Activated naive CD4-positive, alpha-beta T cell treated with anti-CD3 and anti-CD28 coated beads, Interleukin-2, amount 10 ng/mL, durations not matched to agents 7 days and 5 days (primary cell): ENCODE measurements at places on chromosomes 12 and 14.

- no peak for DNase-seq
Measured at GRCh38 chr14:65079201-65079600, 23.1 kb downstream of the MAX start.

- DNase-seq = no peak
Measured at GRCh38 chr14:50340963-50341362, 28.8 kb downstream of the DMAC2L start.

DNA sequence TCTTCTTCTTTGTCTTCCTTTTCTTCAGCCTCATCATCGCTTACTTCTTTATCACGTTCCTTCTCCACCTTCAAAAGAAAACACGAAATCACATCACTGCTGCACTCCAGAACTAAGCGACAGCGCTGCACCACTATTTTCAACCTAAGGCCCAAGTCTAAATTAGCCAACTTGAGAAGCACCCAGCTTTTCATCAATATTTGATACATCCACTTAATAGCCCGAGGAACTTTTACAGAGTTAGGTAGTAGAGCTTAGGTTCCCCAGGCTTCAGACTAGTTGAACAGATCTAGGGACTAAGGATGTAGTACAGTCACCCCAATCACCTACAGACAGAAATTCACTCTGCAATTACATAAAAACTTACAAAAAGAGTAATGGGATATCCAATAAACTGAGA lies 1.9 kb downstream of the HSP90AA1 start:
- DNase-seq = no peak

GRCh38 chr12:26231470-26231869 lies 36.1 kb downstream of the SSPN start:
- no peak for DNase-seq

DNA sequence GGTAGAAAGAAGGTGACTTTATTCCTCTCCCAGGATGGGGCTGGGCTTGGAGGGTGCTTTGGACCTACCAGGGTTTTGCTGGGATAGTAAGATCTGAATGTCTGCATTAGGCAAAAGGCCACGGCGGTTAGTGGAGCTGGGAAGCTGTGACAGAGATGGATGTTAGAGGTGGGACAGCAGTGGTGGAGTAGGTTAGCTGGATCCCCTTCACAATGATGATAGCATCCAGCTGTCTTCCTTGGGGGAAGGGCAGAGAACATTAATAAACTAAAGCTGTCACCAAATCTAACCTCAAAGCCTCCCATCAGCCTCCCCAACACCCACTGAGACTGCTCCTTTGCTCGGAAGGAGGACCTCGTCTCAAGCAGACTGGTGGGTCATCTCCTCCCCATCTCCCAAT lies 104.8 kb downstream of the GPATCH2L start:
- no peak for DNase-seq

- DNase-seq = no peak
Measured at GRCh38 chr12:92496790-92497189, 206.0 kb upstream of the PLEKHG7 start.

- DNase-seq = no peak
Measured at GRCh38 chr12:85949253-85949652, 75.2 kb downstream of the NTS start.

DNA sequence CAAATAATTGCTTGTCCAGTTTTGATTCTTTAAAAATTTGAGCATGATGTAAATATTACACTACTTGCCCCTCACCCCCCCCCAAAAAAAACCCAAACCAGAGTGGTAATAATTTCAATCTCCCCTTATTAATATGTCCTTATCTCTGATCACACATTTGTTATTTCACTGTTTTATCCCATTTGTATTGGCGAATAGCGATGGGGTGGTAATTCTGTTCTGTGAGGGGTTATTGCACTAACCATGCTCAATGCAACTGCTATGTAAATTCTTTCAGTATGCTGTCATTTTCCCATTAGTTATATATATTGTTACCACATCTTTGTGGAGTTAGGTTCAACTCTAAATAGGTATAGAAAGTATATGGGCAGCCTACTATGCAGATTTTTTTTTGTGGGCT lies 1.1 kb downstream of the RIMKLB start:
- no peak for DNase-seq

DNA sequence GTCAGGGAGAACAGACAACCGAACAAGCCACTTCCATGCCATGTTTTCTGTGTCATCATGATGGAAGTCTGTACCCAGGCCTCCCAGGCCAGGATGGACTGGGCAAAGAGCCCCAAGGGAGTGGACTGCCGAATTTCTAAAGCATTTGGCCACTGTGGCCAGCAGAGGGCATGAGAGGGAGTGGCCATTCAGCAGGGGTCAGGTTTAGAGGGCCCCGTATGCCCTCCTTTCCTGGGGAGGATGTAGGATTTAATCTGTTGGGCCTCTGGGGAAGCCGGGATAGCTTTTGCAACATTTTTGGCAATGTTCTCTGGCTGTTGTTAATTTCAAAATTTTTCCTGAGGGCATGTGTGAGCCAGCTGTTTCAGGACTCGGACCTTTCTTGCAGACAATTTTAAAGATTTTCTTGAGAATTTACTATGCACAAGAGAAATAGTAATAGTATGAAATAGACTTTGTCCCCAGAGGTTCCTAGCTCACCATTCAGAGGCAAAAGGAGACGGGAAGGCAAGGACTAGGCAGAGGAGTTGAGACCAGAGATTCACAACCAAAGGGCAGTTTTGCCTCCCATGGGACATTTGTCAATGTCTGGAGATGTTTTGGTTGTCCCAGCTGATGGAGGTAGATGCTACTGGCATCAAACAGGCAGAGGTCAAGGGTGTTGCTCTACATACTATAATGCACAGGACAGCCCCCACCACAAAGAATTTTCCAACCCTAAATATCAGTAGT lies 18.0 kb downstream of the ACACB start:
- DNase-seq = no peak

- no peak for DNase-seq
Measured at GRCh38 chr14:80077262-80077661, 134.0 kb downstream of the DIO2 start.

DNA sequence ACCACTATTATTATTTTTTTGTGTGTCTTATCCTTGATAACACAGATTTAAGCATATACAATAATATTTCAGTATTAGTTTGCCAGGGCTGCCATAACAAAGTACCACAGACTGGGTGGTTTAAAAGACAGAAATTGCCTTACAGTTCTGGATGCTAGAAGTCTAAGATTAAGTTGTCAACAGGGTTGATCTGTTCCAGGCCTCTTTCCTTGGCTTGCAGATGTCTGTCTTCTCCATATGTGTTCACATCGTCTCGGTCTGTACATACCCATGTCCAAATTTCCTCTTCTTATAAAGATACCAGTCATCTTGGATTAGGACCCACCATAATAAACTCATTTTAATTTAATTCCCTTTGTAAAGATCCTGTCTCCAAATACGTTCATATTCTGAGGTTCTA lies 204.8 kb downstream of the SOX5 start:
- DNase-seq = no peak

DNA sequence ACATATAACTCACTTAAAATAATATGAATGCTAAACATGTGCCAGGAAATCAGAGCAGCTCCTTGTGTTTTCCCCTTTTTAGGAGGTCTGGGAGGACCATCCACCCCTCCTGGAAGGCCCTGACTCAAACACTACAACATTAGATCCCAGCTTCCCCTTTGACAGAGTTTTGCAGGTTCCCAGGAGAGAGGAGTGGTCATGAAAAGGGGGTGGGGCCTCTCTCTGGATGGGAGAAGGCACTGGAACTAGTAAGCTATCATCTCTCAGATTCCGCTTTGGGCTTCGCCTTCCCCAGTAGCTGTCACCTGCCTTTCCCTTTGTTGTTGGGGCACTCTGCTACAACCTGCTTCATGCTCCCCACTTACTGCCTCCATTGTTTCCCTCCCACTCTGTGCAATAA lies 149.2 kb downstream of the ZFP36L1 start:
- no peak for DNase-seq

DNA sequence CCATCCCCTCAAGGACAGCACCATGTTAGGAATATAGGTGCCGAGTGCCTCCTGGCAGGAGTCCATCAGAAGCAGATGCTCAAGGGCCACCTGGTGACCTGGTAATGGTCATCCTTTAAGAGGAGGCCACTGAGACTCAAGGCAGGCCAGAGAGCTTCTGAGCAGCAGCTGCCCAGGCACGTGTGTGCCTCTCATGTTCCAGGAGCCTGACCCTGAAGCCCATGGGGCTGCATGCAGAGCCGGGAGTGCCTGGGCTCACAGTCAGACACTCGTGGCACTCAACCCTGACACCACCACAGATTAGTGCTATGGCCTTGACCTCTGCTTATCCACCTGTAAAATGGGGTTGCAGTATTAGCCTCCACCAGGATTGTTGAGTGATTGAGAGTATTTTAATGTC lies 45.6 kb downstream of the C14orf132 start:
- DNase-seq = no peak

GRCh38 chr12:112595410-112595809 lies 176.7 kb downstream of the PTPN11 start:
- DNase-seq = no peak

DNA sequence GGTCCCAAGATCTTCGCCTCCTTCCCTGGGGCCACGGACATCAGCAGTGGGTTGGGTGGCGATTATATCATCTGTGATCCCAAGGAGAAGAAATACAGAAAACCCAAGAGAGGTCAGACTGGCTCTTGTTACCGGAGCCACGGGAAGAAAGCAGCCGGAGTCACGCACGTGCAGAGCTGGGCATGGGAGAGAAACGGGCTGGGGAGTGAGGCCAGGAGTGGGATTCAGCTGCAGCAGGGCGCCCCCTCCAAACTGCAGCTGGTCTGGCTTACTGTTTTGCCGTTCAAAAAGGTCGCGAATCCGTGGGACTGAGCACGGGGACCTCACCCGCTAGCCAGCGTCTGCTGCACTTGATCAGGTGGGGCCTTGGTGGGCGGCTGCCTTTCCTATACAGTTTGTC lies 206.6 kb upstream of the PRMT8 start:
- no peak for DNase-seq

DNA sequence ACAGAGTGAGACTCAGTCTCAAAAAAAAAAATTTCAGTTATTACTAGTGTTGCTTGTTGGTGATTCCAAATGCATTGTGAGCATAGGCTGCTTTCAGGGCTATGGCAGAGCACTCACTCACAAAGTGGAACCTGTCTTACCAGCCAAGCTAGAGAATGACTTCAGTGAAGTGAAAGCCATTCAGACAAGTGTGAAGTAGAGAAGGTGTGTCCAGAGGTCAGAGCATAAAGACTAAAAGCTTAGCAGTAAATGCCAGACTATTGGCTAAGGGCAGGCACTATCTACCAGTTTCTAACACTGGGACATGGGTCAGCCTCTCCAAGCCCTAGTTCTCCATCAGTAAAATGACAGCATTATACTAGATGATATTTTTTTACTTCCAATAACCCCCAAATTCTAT lies 12.7 kb downstream of the PPP1R36 start:
- no peak for DNase-seq

DNA sequence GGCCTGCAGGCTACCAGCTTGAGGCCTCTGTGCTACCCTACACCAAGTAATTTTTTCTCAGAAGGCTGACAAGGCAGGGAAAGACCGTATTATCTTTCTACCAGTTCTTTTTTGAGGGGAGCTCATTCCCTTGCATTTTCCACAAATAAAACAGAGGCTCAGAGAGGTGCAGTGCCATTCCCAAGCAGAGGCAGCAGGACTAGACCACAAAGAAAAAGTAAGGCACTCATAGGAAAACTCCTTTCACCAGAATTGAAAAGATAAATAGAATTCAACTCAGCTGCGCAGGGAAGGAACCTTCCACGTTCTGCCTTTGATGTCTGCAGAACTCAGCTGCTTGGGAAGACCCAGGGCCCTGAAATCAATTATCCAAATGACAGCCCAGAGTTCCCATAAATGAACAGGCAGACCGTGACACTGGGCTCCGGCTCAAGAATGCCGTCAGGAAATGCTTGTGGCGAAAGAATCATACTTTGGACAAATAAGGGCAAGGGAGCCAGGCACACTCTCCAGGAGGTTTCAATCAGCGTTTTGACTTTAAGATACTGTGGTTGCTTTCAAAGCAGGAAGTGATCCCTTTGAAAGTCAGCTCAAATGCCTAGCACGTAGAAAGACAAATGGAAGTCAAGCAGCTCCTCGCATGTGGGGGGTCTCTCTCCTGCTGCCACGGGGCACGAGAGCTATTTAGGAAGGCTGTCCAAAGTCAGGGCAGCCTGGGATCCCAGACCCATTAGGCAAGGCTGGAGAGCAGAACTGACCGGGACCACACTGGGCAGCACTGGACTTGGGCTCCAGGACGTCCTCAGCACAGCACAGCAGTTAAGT lies 14.0 kb downstream of the KCTD10 start:
- peak; percentile 29 for DNase-seq

DNA sequence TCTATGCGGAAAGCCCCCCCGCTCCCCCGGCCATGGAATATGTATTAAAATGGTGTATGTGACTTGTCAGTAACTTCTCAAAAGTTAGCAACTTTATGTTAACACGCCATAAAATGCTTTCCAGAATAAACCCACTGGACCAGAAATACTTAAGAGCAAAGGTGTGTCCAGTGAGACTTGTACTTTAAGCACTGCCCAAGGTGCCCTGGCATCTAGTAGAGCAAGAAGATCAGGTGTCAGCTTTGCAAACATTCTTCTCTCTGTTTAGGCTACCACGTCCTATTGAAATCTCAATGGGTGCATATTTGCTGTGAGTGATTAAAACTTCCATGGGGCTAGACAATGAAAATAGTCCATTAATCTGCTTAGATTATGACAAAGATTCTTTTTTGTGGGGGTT lies 201.2 kb downstream of the ESR2 start:
- DNase-seq = no peak

DNA sequence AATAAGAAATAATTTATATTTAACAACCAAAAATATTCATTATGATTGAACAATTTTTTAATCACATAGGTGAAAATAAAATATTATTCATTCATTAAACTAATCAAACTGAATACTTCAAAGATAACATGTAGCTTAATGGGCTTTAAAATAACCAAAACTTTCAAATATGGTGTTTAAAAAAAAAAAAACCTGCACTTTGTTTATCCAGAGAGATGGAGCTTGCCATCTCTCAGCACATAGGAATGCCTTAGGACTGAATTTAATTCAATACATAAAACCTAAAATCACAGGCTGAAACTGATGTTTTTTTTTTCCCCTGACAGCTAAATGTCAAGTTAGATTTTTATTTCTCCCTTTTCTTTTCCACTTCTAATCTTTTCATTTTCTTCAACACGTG lies 14.4 kb upstream of the CCER1 start:
- no peak for DNase-seq
